Sigmoid colon (tissue), 7 donors: ENCODE measurements at places on chromosomes 1 and 21. TPM values are rescaled to one million over a fixed set of nuclear protein-coding genes. Genes with fewer than 3 reads are reported as not detected.

PLA2G2D gene
- polyA plus RNA-seq, result not detected

ADCY10 gene
- 0.26 TPM for polyA plus RNA-seq

AUNIP gene
- polyA plus RNA-seq, result 0.46 TPM

CD34 gene
- polyA plus RNA-seq, result 8.4 TPM

FAM151A gene
- polyA plus RNA-seq, result 3.7 TPM

RPTN gene
- polyA plus RNA-seq, result not detected

ACTL8 gene
- not detected for polyA plus RNA-seq

CEP104 gene
- polyA plus RNA-seq, result 12.9 TPM

AMY1C gene
- polyA plus RNA-seq, result not detected

GBP3 gene
- polyA plus RNA-seq, result 10.2 TPM

IGSF9 gene
- 11.4 TPM for polyA plus RNA-seq

SLAMF6 gene
- 1.4 TPM for polyA plus RNA-seq

ABL2 gene
- polyA plus RNA-seq, result 4.4 TPM

MPL gene
- polyA plus RNA-seq, result not detected

CYB561D1 gene
- 1.8 TPM for polyA plus RNA-seq

CENPF gene
- polyA plus RNA-seq, result 2.1 TPM

TRIM17 gene
- not detected for polyA plus RNA-seq

HSPG2 gene
- polyA plus RNA-seq, result 104 TPM

HRNR gene
- not detected for polyA plus RNA-seq

EPS15 gene
- polyA plus RNA-seq, result 18.6 TPM

GNG12 gene
- 93.1 TPM for polyA plus RNA-seq

TNFRSF18 gene
- not detected for polyA plus RNA-seq

RAP1GAP gene
- 47.4 TPM for polyA plus RNA-seq

RNU1-3 gene
- not detected for polyA plus RNA-seq

SYCP1 gene
- polyA plus RNA-seq, result not detected

HORMAD1 gene
- 0.69 TPM for polyA plus RNA-seq

VWA5B1 gene
- polyA plus RNA-seq, result not detected

RYR2 gene
- 0.23 TPM for polyA plus RNA-seq

AHCTF1 gene
- polyA plus RNA-seq, result 4.8 TPM

PTPN7 gene
- 6.0 TPM for polyA plus RNA-seq

FAM78B gene
- polyA plus RNA-seq, result 0.23 TPM

AMY1A gene
- not detected for polyA plus RNA-seq

UCK2 gene
- polyA plus RNA-seq, result 31.7 TPM
